Stimulated activated CD8-positive, alpha-beta memory T cell treated with anti-CD3 and anti-CD28 coated beads, Interleukin-7, amount 100 ng/mL, for 48 hours (primary cell): ENCODE measurements at places on chromosomes 7 and 10.

- DNase-seq, result no peak
These were observed 96.4 kb upstream of the PCLO start for GRCh38 chr7:83259064-83259463.

DNA sequence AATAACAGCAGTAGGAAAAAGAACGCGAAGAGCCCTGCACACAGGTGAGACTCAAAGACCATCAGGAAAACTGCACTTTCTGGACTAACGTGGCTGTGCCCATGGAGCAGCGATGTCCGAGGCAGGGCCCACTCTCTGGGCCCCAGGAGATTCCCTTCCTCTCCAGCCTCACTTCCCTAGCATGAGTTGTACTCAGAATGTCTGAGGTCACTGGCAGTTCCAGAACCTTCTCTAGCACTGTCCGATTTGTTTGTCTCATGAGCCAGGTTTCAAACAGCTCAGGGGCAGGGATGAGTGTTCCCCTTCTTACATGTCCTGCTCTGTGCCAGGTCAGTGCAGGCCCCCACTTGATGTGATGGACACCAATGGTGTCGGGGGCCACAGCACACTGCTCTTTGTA lies 484.2 kb downstream of the PTPRN2 start:
- DNase-seq, result no peak

GRCh38 chr7:2688409-2689342 lies 674 bp downstream of the AMZ1 start:
- no peak for DNase-seq

DNA sequence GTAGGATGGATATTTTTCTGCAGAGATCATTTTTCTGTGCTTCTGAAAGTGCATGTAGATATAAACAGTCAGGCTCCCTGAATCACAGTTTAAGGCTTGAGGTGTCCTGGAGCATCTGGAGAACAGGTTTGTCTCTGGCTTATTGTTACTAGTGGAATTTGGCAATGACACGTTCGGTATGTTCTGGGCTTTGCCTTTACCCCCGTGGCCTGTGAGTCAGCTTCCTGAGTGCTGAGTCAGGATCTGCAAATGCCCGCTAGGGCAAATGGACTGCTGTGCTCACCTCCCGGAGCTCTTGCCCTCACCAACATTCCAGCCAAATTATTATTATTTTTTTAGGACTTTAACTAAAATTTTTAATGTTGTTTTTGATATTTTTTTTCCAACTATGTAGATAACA lies 192.5 kb upstream of the PRSS1 start:
- DNase-seq, result no peak

DNA sequence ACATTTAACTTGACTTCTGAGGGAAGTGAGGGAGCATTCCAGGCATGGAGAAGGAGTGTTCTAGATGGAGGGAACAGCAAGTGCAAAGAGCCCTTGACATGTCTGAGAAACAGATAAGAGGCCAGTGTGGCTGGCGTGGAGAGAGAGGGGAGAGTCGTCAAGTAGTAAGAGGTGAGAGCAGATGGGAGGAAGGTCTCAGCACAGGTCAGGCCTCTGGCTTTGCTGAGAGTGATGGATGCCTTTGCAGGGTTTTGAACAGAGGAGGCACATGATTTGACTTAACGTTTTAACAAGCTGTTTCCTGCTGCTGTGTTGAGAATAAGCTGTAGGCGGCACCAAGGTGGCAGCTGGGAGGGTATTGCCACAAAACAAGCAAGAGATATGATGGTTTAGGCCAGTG lies 97.2 kb downstream of the KAT6B start:
- DNase-seq, result no peak

- DNase-seq, result no peak
These were observed 116.1 kb downstream of the OR13A1 start for GRCh38 chr10:45199205-45199740.

DNA sequence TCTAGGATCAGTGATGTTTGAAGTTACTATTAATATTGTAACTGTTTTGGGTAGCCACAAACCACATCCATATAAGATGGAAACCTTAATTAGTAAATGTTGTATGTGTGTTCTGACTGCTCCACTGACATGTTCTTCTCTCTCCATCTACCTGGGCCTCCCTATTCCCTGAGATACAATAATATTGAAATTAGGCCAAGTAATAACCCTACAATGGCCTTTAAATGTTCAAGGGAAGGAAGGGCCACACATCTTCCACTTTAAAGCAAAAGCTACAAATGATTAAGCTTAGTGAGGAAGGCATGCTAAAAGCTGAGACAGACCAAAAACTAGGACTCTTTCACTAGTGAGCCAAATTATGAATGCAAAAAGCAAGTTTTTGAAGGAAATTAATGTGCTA lies 176.4 kb upstream of the ANK3 start:
- no peak for DNase-seq

GRCh38 chr7:12257582-12257981 lies 46.5 kb downstream of the TMEM106B start:
- peak; percentile 12 for DNase-seq

DNA sequence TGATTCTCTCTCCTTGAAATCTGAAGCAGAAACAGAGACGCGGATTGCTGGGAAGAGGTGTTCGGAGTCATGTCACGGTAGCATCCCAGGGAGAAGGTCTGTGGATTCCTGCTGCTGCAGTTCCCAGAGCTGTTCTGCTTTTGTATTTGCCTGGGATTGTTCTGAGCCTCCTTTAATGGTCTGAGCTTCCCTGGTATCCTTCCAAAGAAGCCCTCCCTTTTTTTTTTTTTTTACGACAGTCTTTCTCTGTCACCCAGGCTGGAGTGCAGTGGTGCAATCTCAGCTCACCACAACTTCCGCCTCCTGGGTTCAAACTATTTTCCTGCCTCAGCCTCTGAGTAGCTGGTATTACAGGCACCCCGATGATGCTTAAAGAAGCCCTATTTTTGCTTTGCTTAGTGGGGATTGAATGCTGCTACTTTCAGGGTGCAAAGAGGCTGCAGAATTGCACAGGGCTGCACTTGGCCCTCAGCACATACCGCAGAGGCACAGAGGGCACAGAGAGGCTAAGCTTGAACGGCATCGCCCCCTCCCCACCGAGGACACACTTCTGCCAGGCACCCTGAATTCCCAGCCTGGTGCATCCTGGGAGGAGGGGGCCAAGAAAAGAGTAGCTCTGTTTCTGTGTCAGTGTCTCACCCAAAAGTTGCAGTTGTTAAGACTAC lies 208.6 kb upstream of the GALNT17 start:
- no peak for DNase-seq

DNA sequence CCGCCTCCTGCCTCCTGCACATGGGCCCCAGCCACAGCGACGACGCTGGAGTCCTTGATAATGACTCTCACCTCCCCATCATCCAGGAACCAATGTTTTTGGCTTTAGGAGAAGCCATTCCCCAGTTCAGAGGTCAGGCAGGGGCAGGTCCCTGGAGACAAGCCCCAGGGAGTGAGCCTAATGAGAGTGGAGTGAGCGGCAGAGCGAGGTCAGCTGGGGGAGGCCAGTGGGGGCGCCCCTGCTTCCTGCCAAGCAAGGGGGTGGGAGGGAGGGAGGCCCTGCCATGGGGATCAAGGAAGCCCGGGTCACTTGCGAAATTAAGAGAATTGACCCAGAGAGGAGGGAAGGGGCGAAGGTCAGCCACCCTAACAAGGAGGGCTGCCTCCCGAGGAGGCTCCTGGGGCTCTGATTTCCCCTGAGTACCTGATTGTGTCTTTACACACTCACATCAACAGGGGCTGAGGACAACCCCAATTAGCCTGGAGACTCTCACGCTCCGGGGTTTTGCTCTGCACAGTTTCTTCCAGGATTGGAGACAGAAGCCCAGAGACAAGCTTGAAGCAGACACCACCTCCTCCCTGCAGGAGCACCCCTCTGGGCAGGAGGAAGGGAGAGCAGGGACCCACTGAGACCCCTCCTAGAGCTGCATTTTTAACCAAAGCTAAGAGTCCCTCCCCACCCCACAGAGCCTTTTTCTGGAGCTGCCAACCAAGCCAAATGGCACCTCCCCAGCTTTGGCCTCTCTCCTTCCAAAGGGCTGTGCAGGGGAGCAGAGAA lies 112.1 kb downstream of the COL13A1 start:
- DNase-seq, result no peak

- DNase-seq, result no peak
These were observed 227.1 kb downstream of the MGMT start for GRCh38 chr10:129694184-129694583.

GRCh38 chr7:79604841-79605240 lies 151.4 kb upstream of the MAGI2 start:
- no peak for DNase-seq

- no peak for DNase-seq
These were observed 120.1 kb downstream of the LRRN3 start for GRCh38 chr7:111210996-111211395.

DNA sequence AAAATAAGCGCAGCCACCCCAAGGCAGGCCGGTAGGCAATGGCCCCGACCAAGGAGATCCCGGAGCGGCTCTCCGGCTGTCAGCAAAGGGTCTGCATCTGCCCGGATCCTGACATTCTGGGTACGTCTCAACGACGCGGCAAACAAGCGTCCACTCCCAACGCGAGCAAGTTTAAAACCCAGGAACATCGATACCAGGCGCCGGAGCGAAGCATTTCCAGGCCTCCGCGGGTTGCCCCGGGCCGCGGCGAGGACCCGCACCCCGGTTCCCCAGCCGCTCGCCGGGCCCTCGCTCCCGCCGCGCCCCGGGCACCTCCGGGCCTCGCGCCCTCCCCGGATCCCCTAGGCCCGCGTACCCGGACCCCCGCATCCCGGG lies 453 bp downstream of the URGCP start:
- DNase-seq, result no peak
